ENCODE measurements at places on chromosomes 12 and 14. TPM values are rescaled to one million over a fixed set of nuclear protein-coding genes. Genes with fewer than 3 reads are reported as not detected.

DNA sequence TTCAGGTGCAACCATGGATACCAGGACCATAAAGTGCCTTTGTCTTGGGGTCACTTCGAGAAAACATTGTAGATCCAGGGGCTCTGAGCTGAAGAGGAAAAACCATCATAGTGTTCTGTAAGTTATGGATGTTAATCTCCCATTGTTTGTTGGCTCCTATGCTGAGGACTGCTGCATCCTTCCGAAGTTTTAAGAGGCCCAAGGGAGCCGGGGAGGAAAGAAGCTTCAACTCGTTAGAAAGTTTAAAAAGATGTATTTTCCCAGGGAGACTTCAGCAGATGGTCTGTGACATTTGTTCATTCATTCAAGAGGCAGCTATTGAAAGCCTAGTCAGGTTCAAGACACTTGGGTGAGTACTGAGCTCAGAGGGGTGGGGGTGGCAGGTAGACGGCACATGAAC is 378.8 kb upstream of the TBX3 start:
- no peaks in the 10 kb centered on the region for H3K36me3 ChIP-seq
- no peaks in the 10 kb centered on the region for H3K27me3 ChIP-seq
- no peak overlapping the region for H3K4me3 ChIP-seq
- no peak for DNase-seq
- H3K4me1 ChIP-seq: no peaks in the 10 kb centered on the region

- no peak overlapping the region for H3K4me3 ChIP-seq
- H3K36me3 ChIP-seq: no peaks in the 10 kb centered on the region
- no peaks in the 10 kb centered on the region for H3K27me3 ChIP-seq
- DNase-seq: no peak
- no peak overlapping the region for H3K27ac ChIP-seq
- no peaks in the 10 kb centered on the region for H3K4me1 ChIP-seq
Observed at GRCh38 chr12:94593822-94594442, 56.4 kb downstream of the TMCC3 start.

DNA sequence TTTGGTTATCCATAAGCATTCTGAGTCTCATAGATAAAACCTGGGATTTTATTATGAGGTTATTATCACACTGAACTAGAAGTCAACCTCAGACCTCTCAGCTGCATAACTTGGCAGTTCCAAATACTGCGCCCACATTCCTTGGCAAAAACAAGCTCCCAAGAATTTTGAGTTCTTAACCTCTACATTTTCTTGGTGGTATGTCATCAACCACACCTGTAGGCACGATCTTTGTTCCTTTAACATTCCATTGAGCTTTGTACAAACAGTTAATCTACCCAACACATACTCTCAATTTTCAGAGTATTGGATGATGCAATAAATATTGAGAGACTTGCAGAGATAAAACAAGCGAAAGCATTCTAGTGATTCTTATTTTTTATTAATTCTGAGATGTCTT is 371.8 kb upstream of the PRICKLE1 start:
- no peaks in the 10 kb centered on the region for H3K4me1 ChIP-seq
- no peaks in the 10 kb centered on the region for H3K27me3 ChIP-seq
- no peak overlapping the region for H3K4me3 ChIP-seq
- H3K27ac ChIP-seq: no peak overlapping the region
- H3K36me3 ChIP-seq: no peaks in the 10 kb centered on the region

The CSRP2 gene
- total RNA-seq: 158 TPM

The NEDD1 gene
- total RNA-seq: 19.1 TPM

The MANSC4 gene
- not detected for total RNA-seq
